GM04504 (cell line): ENCODE measurements at places on chromosomes 4 and X.

- DNase-seq: no peak
Measured at GRCh38 chr4:36740796-36741310, 459.4 kb downstream of the DTHD1 start.

DNA sequence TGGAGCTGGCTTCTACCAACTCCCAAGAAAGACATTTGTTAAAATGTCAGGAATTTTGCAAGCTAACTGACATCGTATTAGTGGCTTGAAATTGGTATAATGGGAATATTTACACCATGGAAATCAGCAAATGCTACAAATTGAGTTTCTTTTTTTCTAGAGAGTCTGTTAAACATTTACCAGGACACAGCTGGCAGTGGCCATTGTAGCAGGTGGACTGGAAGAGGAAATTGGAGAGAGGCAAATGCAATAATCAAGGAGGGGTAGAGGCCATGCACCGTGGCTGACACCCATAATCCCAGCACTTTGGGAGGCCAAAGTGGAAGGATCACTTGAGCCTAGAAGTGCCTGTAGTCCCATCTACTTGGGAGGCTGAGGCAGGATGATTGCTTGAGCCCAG is 32.9 kb upstream of the TSR2 start:
- no peak for DNase-seq

GRCh38 chr4:168696826-168697225 is 200.0 kb downstream of the PALLD start:
- DNase-seq: no peak

- no peak for DNase-seq
Measured at GRCh38 chrX:41602816-41603345, 85.9 kb upstream of the GPR34 start.

DNA sequence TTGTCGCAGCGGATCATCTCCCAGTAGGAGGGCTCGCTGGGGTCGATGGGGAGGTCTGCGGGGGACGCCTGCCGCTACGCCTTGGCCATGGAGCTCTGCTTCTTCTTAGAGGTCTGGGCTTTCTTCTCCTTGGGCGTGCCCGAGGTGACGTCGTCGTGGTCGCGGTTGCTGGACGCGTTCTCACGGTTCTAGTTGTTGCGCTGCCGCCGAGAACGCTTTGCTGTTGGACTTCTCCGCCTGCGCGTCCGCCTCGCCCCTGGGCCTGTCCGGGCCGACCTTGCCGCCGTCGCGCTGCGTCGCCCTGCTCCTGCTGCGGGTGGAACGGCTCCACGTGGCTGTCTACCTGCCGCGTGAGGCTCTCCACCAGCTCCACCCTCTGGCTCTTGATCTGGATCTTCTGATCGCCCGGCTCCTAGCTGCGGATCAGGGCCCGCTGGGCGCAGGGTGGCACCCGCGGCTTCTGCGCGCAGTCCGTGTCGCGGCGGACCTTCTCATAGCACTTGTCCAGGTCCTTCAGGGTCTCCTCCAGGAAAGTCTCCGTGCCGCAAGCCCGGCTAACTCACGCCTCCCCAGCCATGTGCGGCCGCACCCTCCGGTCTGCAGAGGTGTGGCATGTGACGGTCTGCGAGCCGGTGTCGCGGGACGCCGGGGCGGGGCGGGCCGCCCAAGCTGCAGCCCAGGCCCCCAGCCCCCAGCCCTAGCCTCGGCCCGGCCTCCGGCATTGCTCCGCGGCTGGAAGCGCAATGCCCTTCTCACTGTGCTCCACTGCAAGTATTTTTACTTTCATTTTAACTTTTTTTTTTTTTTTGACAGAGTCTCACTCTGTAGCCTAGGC is 40.5 kb upstream of the OGT start:
- peak; percentile 18 for DNase-seq

- no peak for DNase-seq
Measured at GRCh38 chrX:20796450-20796849, 529.7 kb upstream of the RPS6KA3 start.

GRCh38 chr4:110636680-110637407 is 14.0 kb upstream of the PITX2 start:
- peak; percentile 75 for DNase-seq

DNA sequence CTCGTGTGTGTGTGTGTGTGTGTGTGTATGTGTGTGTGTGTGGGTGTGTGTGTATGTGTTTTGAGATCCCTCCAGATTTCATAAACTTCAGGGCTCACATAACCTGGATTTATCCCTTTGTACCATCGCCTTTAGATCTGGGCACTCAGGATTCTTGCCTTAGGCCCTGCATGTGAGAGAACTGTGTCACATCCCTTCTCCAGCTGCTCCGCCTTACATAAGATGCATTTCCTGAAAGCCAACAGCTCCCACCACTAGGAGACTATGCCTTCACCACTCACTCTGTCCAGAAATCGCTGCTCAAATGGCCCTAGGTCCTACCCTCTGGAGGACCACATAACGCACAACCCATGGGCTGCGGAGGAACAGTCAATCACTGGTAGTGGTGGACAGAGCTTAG is 348.8 kb downstream of the CCSER1 start:
- no peak for DNase-seq

DNA sequence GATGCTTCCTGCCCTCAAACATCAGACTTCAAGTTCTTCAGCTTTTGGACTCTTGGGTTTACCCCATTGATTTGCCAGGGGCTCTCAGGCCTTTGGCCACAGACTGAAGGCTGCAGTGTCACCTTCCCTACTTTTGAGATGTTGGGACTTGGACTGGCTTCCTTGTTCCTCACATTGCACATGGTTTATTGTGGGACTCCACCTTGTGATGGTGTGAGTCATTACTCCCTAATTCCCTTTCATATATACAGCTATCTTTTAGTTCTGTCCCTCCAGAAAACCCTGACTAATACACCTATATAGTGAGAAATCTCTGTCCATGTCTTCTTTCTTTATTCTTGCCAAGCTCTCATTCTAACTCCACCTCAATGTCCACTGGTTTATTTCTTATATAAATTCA is 736.9 kb upstream of the HS3ST1 start:
- no peak for DNase-seq

- no peak for DNase-seq
Measured at GRCh38 chrX:23369027-23369426, 34.4 kb downstream of the PTCHD1 start.

DNA sequence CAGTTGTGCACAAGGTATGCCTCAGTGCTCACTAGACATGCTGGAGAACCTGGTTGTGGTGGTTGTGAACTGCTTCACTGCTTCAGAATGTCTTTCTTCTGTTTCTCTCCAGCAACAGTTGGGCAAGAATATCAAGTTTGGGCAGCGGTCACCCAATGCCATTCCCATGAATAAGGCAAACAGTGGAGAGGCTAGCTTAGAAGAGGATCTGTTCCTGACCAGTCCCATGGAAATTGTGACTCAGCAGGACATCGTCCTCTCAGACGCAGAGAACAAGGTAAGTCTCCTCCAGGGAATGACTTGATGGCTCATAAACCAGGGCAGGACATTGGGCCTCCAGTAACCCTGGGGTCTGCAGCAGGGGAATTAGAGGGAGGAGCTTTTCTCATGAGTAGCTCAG is 79.9 kb downstream of the AASDH start:
- DNase-seq: no peak

GRCh38 chr4:8303081-8303480 is 33.5 kb downstream of the HTRA3 start:
- no peak for DNase-seq

DNA sequence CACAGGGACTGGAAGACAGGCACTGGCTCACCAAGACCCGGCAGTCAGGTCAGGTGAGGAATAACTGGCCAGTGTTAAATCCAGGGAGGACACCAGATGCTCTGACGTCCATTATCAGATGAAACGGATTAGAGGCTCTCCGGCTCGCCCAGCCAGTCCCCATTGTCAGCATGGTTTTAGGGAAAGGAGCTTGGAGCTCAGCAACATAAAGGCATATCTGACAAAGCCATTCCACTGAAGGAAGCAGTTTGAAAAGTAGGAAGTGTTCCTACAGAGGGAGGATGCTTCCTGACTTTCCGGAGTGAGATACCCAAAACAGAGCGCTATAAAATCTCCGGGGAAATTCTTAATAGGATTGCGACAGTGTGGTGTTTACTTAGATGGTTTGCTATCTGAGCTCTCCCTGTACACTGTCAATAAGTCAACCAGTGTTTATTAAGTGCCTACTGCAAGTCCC is 14.8 kb downstream of the NDNF start:
- no peak for DNase-seq
